ENCODE measurements at places on chromosomes 16 and 17.

DNA sequence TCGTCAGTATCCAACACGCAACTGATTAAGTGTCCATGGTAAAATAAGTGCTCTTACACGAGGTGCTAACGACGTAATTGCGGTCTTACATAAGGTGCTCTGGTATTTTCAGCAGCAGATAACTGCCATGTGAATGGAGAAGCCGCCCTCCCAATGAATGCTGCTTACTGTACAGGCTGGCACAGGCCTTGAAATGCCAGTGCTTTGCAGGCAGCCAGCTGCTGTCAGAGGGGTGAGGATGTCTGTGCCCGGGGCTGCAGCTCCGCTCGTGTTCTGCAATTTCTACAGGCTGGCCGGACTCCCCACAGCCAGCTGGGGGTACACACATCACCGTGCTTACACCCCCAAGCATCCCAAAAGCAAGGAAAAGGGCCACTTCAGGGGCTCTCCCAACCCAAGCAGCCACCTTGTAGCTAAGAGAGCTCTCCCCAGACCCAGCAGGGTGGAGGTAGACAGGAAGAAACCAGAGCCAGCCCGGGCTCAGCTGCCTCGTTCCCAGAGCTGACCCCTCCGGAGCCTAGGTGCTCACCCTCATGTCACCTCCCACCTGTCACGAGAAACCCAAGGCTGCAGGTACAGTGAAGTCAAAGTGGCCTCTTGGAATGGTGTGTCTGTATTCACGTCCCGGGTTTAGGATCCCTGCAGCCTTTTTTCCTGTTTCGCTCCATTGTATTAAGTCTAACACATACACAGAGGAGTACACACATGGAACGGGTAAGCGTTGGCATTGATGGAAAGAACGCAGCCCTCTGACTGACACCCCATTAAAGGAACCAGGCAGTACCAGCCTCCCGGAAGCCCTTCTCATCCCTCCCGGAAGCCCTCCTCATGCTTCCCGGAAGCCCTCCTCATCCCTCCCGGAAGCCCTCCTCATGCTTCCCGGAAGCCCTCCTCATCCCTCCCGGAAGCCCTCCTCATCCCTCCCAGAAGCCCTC is 27.2 kb upstream of the RPH3AL start:
- DNase-seq, result no peak
- H3K36me3 ChIP-seq, result no peaks in the 10 kb centered on the region
- H3K4me1 ChIP-seq, result peaks cover 4% of the 10 kb centered on the region

DNA sequence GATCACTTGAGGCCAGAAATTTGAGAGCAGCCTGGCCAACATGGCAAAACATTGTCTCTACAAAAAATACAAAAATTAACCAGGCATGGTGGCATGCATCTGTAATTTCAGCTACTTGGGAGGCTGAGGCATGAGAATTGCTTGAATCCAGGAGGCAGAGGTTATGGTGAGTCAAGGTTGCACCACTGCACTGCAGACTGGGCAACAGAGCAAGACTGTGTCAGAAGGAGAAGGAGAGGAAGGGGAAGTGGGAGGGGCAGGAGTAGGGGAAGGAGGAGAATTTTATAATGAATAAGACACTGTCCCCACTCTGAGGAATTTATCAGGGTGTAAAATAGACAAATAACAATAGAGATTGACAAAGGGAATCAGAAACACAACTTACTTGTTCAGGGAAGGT is 440.6 kb upstream of the DYNLRB2 start:
- no peaks in the 10 kb centered on the region for H3K36me3 ChIP-seq
- DNase-seq, result no peak
- H3K27me3 ChIP-seq, result no peaks in the 10 kb centered on the region
- no peaks in the 10 kb centered on the region for H3K4me1 ChIP-seq

DNA sequence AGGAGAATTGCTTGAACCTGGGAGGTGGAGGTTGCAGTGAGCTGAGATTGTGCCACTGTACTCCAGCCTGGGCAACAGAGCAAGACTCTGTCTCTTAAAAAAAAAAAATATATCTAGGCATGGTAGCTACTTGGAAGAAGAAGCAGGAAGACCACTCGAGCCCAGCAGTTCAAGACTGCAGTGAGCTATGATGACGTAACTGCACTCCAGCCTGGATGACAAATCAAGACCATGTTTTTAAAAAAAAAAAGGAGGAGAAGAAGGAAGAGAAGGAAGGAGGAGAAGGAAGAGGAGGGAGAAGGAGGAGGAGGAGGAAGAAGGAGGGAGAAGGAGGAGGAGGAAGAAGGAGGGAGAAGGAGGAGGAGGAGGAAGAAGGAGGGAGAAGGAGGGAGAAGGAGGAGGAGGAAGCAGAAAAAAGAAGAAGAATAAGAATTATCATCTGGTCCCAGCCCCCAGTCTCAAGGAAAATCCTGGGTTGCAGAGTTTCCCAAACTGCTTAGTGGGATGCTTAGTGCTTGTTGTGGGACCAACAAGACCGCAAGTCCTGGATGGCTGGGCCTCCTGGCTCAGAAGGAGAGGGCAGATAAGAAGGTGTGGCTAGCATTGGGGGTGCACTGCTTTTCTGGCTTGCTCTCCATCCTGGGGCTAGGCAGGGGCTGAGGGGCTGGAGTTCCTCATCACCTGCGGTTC is 3.7 kb upstream of the DRC7 start:
- H3K4me1 ChIP-seq, result peaks cover 15% of the 10 kb centered on the region
- no peak overlapping the region for H3K4me3 ChIP-seq
- no peaks in the 10 kb centered on the region for H3K27me3 ChIP-seq
- no peaks in the 10 kb centered on the region for H3K36me3 ChIP-seq
- no peak overlapping the region for H3K27ac ChIP-seq

GRCh38 chr17:76943781-76944213 is 75.6 kb downstream of the MGAT5B start:
- H3K4me1 ChIP-seq, result no peaks in the 10 kb centered on the region
- peaks cover 2% of the 10 kb centered on the region for H3K27me3 ChIP-seq
- no peaks in the 10 kb centered on the region for H3K36me3 ChIP-seq
- DNase-seq, result no peak

DNA sequence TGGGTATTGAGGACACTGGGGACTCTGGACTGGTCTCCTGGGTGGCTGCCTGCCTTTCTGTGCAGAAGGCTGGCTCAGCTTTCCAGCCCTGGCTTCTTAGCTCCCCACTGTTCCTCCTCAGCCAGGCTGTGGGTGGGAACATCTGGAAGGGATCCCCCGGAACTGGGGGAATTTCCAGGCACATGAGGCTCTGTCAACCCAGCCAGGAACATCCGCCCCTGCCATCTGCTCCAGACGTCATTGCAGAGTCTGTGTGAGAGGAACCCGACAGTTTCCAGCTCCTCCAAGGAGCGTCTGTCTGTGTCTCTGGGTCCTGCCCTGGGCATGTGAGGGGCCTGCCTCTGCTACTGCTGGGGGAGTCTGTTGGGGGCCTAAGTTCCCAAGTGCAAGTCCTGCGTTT is 36.2 kb upstream of the CRHR1 start:
- H3K4me1 ChIP-seq, result no peaks in the 10 kb centered on the region
- H3K4me3 ChIP-seq, result no peak overlapping the region
- no peak for DNase-seq
- H3K27ac ChIP-seq, result no peak overlapping the region
- H3K36me3 ChIP-seq, result no peaks in the 10 kb centered on the region

DNA sequence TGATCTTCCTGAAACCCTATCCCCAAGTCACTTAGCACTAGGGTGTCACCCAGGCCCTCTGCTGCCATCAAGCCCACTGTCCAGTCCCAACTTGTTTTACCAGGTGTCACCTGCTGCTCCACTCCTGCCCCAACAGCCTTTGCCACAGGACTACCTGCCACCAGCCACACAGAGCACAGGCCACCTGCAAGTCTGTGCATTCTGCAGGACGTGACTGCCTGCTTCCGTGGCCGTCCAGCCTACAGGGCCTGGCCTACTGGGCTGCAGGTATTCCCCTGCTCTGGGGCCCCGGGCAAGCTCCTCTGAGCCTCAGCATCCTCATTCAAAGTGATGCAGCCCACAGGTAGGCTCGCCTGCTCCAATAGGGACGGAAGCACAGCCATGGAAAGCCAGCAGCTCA is 3.2 kb downstream of the MCRIP1 start:
- H3K4me1 ChIP-seq, result peaks cover 29% of the 10 kb centered on the region
- H3K27me3 ChIP-seq, result no peaks in the 10 kb centered on the region
- H3K36me3 ChIP-seq, result no peaks in the 10 kb centered on the region
- no peak overlapping the region for H3K27ac ChIP-seq
- no peak overlapping the region for H3K4me3 ChIP-seq

- H3K27ac ChIP-seq, result no peak overlapping the region
- DNase-seq, result no peak
- H3K4me3 ChIP-seq, result no peak overlapping the region
- H3K36me3 ChIP-seq, result no peaks in the 10 kb centered on the region
- H3K4me1 ChIP-seq, result no peaks in the 10 kb centered on the region
Measured at GRCh38 chr17:79664930-79665737, 54.3 kb upstream of the RBFOX3 start.

GRCh38 chr17:59126809-59127417 is 20.2 kb upstream of the TRIM37 start:
- H3K27ac ChIP-seq, result no peak overlapping the region
- H3K36me3 ChIP-seq, result no peaks in the 10 kb centered on the region
- no peak overlapping the region for H3K4me3 ChIP-seq
- no peaks in the 10 kb centered on the region for H3K4me1 ChIP-seq
- no peak for DNase-seq

DNA sequence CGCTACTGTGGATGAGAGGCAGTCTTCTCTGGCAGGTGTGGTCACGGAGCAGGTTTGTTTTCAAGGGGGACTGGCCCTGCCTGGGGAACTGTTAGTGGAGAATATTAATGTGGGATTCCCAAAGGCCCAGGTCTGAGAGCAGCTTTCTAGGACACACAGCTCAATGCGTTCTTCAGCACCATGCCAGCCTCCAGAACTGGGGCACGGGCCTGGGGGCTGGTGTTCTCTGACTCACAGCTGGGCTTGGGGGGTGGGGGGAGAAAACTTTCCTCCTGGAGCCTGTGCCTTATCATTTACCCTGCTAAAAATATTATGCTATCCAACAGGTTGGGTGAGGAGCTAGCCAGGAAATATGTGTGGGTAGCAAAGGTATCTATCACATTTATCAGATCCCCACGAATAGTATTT is 13.5 kb upstream of the LHX1 start:
- no peak for DNase-seq
- no peaks in the 10 kb centered on the region for H3K27me3 ChIP-seq
- H3K4me1 ChIP-seq, result no peaks in the 10 kb centered on the region
- H3K27ac ChIP-seq, result no peak overlapping the region
- H3K4me3 ChIP-seq, result no peak overlapping the region

DNA sequence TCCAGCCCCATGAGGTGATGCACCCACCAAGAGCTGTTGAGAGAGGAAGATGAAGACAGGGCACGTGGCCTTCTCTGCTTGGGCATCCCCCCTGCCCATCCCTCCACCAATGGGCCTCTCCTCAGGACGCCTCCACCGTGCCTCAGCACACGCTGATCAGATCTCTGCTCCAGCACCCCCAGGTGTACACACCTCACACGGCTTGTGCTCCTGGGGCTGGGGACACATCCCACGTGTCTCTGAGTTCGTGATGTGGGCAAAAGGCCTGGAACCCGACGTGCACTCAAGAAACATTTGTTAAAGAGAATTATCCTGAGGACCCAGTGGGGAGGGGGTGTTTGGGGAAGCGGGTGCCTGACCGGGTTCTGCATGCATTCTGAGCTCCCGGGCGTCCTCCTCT is 55.3 kb downstream of the MGAT5B start:
- H3K4me1 ChIP-seq, result no peaks in the 10 kb centered on the region
- H3K27me3 ChIP-seq, result peaks cover 2% of the 10 kb centered on the region
- DNase-seq, result no peak
- H3K4me3 ChIP-seq, result no peak overlapping the region

DNA sequence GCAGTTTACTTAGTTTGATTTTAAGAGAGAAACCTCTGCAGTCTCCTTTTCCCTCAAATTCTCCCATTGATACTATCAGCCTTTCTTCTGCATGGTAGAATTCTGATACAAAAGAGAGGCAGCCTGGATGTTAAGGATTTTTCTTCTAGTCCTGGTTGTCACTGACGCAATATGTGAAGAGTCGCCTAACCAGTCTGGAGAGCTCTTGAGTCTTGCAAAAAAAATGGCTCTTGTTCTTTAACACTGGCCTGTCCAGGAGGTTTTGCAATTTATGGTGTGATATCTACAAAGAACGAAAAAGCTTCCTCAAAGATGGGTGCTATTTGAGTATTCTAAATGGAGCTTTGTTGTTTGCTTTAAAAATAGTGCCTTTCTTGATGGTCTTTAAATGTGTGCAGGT is 28.9 kb downstream of the COX10 start:
- H3K36me3 ChIP-seq, result no peaks in the 10 kb centered on the region
- no peak for DNase-seq
- no peaks in the 10 kb centered on the region for H3K27me3 ChIP-seq
- no peaks in the 10 kb centered on the region for H3K4me1 ChIP-seq
- H3K4me3 ChIP-seq, result no peak overlapping the region

- no peak for DNase-seq
- peaks cover 4% of the 10 kb centered on the region for H3K27me3 ChIP-seq
- no peak overlapping the region for H3K27ac ChIP-seq
- H3K4me1 ChIP-seq, result no peaks in the 10 kb centered on the region
- no peaks in the 10 kb centered on the region for H3K36me3 ChIP-seq
Measured at GRCh38 chr17:39591958-39592954, 15.5 kb downstream of the NEUROD2 start.

DNA sequence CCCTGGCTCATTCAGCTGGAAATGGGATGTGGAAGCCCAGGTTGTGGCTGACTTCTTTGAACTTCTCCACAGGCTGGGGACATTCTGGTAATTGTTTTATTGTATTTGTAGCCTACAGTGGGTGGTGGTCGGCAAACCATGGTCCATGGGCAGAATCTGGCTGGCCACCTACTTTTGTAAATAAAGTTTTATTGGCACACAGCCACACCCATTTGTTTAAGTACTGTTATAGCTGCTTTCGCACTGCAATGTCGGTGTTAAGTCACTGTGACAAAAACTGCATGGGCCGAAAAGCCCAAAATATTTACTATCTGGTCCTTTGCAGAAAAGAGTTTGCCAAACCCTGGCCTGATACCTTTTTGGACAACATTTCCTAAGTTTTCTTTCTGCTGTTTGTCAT is 86.2 kb downstream of the NTN1 start:
- no peak overlapping the region for H3K4me3 ChIP-seq
- no peaks in the 10 kb centered on the region for H3K36me3 ChIP-seq
- no peak for DNase-seq
- no peaks in the 10 kb centered on the region for H3K27me3 ChIP-seq
- no peak overlapping the region for H3K27ac ChIP-seq

- peaks cover 6% of the 10 kb centered on the region for H3K4me1 ChIP-seq
- no peak overlapping the region for H3K27ac ChIP-seq
- no peaks in the 10 kb centered on the region for H3K36me3 ChIP-seq
- no peak overlapping the region for H3K4me3 ChIP-seq
Measured at GRCh38 chr17:77837917-77838316, 120.6 kb upstream of the TNRC6C start.

DNA sequence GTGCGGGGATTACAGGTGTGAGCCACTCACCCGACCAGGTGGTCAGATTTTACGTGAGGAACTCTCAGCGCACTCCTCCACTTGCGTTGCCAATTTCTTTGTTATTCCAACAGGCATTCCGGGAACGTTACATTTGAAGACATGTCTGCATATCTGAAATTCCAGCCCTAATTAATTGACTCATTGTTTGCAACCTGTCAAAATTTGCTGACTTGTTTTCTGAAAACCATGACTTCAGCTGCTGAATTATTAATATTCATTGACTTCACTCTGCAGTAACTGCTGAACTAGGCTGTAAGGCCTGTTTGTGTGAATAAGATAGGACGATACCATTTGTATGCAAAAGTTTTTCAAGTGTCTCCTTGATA is 16.6 kb downstream of the G6PC1 start:
- DNase-seq, result no peak
- no peak overlapping the region for H3K4me3 ChIP-seq
- H3K36me3 ChIP-seq, result peaks cover 1% of the 10 kb centered on the region
- peaks cover 7% of the 10 kb centered on the region for H3K4me1 ChIP-seq

GRCh38 chr16:1821861-1822611 is 4.6 kb downstream of the HAGH start:
- peaks cover 10% of the 10 kb centered on the region for H3K36me3 ChIP-seq
- H3K27ac ChIP-seq, result peak overlapping the region; percentile 35
- peak; percentile 34 for DNase-seq
- H3K4me1 ChIP-seq, result peaks cover 83% of the 10 kb centered on the region
- H3K27me3 ChIP-seq, result no peaks in the 10 kb centered on the region
